Activated T-cell treated with anti-CD3 and anti-CD28 coated beads for 1 hour (primary cell): ENCODE measurements at places on chromosomes 2 and 18.

- no peak for DNase-seq
These were observed 55.6 kb upstream of the FZD5 start for GRCh38 chr2:207825045-207825954.

DNA sequence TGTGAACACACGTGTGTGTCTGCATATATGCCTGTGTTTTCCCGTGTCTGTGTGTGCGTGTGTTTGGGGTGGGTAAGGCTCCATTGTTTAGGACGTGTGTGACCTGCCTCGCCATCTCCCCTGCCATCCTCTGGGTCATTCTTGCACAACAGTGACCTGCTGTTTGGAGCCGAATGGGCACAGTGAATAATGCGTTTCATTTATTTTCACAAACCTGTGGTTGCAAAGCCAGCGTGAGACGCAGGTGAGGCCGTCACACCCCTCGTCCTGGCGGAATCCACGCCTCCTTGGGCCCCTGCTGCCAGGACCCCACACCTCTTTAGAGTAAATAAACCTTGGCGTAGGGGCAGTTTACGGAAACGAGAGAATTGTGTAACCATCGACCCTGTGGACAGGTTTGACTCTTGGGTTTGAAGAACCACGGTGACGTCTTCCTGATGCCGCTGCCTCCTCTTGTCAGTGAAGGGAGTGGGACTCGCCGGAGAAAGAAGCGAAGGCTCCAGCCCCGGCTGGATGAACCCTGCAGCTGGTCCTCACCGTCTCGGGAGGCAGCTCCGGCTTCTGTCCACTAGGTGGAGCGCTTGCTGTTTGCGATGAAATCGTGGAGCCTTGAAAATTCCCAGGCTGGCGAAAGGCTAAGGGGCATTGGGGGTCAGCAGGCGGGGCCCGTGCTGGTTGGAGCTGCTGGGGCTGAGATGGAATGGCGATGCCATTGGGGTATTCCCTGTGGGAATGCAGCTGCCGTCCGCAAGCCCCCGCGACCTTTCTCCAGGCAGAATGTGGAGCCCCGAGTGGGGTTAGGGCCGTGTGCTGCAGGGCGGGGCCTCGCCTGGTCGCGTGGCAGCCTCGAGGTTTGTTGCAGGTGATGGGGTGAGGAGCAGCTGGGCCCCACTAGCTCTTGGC lies 81.1 kb downstream of the RTP5 start:
- peak; percentile 51 for DNase-seq

- no peak for DNase-seq
These were observed 73.0 kb upstream of the COPS8 start for GRCh38 chr2:237012577-237013267.

DNA sequence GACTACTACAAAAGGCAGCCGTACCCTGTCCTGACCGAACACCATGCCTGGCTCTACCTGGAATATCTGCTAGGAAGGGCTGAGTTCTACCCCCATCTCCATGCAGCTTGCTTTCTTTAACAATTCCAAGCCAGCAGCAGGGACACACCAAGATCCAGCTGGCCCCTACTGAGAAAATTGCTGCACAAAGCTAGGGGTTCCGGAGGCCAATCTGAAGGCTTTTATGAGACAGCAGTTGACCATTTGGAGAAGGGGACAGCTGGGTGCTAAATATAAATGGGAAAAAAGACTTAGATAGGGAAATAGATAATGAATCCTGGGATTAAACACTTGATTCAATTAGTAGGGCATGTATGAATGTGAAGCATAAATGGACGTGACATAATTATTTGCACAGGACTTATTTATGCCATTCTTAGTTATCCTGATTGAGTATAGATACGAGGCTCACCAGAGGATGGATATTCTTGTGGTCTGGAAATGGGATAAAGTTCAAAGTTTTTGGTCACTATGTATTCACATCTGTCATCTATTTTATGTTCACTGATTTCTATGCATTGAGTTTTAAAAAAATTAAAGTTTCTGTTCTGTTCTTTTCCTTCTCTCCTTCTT lies 204.0 kb downstream of the ZNF521 start:
- DNase-seq, result no peak

- DNase-seq, result no peak
These were observed 94.2 kb downstream of the CABLES1 start for GRCh38 chr18:23229472-23229871.

GRCh38 chr2:65429786-65430602 lies 2.4 kb downstream of the SPRED2 start:
- no peak for DNase-seq

DNA sequence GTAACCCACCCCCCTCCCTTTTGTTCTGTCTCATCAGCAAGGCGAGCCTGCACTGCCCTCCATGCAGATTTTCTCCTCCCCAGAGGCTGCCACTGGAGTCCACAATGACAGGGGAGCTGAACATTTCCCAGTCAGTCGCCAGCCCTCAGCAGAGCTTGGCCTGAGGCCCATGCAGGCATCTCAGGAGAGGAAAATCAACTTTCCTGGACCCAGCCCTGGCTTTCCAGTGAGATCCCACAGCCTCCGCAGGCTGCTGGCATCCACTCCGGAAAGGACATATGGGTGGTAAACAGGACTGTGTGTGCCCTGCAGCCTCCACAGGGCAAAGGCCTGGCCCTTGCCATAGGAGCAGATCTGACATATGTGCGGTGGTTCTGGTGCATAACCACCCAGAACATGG lies 253.8 kb downstream of the TNS1 start:
- no peak for DNase-seq

- DNase-seq, result no peak
These were observed 209.9 kb downstream of the LNPK start for GRCh38 chr2:175792199-175792598.

GRCh38 chr18:10216791-10217190 lies 237.6 kb upstream of the APCDD1 start:
- no peak for DNase-seq

GRCh38 chr18:58013241-58014211 lies 30.5 kb upstream of the NEDD4L start:
- DNase-seq, result no peak

- DNase-seq, result no peak
These were observed 53.7 kb downstream of the SLC4A3 start for GRCh38 chr2:219680958-219681693.

DNA sequence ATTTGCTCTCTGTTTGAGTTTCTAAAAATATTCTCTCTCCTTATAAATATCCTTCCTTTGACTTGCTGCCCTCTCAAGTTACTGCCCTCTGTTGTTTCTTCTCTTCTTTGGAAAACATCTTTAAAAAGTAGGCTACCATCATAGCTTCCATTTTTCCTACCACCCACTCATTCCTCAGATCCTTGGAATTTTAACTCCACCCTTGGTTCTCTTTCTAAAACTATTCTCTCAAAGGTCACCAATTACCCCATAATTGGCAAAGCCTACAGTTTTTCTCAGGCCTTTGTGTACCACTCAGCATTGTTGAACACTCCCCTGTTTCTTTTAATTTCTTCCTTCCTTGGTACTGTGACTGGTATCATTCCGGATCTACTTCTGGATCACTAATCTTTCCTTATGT lies 43.0 kb upstream of the ITGAV start:
- DNase-seq, result no peak

DNA sequence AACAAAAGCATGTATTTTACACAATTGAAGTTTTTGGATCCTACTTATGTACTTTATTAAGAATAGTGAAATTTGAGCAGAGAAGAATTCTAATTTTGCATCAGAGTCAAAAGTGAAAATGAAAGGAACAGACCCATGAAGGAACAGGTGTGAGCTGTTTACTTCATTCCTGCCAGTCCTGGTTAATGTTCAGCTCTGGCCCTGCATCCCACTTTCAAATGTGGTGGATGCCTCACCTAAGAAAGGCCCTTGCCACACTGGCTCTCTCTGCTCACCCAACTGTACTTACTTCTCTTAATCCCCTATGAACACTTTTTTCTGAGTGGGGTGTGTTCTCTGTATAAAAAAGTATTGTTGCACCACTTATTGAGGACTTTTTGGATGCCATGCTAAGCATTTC lies 22.2 kb downstream of the FAM110C start:
- DNase-seq, result no peak

GRCh38 chr2:201073071-201073470 lies 1.3 kb downstream of the NDUFB3 start:
- DNase-seq, result no peak

DNA sequence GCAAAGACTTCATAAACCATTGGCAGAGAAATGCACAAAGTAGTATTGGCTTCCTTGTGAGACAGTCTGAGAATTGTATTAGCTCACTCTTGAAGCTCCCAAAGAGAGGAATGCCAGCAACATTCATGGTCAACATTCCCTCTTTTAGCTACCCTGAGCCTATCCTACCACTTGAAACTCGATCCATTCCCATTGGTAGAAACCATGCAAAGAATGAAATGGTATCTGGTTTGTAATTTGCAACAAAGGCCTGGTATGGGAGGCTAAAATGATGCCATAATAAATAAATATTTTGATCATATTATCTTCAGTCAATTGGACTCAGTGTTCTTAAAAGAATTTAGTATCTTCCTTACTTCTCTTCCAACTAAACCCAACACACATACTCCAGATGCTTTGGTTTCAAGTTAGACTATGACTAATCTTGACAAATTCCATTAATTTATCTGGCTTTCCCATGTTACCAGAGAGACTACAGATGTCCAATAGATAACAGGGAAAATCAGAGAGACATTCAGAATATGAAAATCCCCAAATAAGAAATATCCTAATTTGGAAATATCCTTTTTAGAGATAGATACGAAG lies 102.9 kb downstream of the DHRS9 start:
- DNase-seq, result no peak

GRCh38 chr2:31980674-31981356 lies 30.0 kb downstream of the MEMO1 start:
- DNase-seq, result no peak
